Kidney epithelial cell (primary cell): ENCODE measurements at places on chromosomes 16 and 17. TPM values are rescaled to one million over a fixed set of nuclear protein-coding genes. Genes with fewer than 3 reads are reported as not detected.

DNA sequence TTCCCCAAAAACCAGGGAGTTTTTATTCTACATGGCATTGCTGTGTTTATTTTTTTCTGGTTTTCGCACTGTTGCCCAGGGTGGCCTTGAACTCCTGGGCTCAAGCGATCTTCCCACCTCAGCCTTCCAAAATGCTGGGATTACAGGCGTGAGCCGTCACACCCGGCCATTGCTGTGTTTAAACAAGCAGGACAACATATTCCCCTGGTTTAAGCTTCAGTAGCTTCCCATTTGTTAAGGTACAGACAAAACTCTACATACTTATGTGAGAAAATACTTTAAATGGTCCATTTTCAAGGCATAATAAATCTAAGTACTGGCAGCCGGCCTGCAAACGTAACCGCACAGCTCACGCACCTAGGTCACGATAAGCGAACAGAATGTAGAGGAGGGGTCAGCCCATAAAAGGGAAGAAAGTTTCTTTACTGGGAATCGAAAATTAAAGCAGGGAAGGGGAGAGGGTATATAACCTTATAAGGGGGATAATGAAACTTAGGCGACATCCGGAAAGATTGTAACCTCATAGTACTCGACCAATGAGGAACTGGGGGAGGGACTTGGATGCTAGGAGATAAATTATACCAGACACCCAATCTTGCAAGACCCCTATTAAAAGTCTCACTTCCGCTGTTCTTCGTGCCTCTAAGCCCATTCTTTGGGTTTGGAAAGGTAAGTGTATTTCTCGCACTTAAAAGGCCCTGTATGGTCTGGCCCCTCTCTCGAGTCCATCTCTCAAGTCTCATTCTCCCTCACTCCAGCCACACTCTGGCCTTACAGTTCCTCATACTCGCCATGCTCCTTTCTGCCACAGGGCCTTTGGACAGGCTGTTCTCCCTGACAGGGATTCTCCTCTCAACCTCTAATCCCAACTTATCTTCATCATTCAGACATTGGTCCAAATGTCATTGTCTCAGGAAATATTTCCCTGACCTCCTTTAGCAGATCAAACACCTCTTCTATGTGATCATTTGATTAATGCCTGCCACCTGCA is 59.2 kb downstream of the TEX14 start:
- no peak for DNase-seq

DNA sequence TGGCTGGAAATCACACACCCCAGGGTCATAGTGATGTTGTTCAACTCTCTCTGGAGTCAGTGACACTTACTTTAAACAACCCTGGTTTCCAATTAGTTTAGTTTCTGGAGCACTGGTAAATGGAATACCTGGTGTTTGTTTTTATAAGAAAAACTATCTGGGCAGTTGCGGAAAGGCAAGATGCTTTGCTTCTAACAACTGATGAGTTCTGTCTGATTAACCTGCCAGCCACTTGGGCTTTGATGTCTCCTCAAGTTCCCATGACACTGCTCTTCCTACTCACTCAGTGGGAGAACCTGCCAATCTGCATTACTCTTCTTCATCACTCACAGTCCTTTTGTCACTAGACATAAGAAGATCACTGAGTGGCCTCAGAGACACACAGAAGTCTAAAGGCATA is 78.7 kb upstream of the MTMR4 start:
- DNase-seq = no peak

DNA sequence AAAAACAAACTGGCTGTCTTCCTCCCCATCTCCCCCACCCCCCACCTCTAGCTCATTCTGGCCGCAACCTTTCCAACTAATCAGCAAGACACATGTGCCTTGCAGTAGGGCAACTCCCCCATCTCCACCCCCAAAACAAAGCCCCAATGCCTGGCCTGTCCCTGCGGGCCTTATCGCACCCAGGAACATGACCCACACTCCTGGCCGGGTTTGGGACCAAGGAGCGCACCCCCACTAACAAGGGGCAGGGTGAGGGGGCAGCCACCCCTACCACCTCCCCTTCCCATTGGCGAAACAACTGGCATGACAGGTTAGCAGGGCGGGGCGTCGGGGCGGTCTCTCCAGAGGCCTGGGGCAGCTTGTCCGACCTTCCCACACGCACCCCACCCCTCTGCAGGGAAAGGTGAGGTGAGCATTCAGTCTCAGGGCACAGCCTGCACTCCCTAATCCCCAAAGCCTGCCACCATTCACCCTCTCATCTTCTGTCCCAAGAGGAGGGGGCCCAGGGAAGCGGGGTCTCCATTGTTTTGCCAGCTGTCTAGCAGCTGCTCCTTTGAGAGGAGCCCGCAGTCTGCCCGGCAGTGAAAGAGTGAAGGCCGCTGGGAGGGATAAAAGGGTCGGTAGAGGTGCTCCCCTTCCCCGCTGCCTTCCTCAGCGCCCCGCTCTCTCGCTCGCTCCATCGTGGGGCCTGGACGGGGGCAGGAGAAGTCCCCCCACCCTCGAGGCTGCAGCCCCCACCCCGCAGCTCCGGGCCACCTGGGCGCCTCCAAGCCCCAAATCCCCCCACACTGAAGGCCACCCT is 765 bp downstream of the MYO18A start:
- no peak for DNase-seq

GRCh38 chr17:12671906-12672305 is 6.2 kb downstream of the MYOCD start:
- no peak for DNase-seq

DNA sequence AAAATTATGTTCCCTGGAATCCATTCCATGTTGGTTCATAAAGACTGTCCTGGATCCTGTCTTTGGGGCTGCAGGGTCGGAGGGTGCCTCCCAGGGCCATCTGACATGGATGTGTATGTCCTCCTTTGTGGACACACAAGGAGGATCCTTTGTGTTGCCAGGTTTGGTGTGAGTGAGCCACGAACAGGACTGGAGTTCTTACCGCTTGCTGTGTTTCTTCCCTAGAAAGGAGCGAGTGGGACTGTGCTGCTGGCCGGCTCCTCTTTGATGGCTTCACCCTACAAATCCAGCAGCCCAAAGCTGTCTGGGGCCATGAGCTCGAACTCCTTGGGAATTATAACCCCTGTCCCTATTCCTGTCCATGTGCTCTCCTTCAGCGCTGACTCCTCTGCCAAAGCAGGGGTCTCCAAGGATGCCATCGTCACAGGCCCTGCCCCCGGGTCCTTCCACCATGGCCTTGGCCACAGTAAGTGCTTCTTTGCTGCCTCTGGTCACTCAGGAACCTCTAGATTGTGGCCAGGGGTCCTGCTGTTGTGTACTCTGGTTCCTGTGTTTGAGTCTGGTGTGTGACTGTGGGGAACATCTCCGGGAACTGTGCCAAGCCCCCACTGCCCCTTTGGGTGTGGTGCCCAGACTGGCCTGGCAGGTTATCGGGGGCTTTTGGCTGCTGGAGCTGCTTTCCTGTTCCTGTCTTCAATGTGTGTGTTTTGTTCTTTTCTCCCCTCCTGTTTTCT is 29.5 kb downstream of the UBN1 start:
- no peak for DNase-seq

DNA sequence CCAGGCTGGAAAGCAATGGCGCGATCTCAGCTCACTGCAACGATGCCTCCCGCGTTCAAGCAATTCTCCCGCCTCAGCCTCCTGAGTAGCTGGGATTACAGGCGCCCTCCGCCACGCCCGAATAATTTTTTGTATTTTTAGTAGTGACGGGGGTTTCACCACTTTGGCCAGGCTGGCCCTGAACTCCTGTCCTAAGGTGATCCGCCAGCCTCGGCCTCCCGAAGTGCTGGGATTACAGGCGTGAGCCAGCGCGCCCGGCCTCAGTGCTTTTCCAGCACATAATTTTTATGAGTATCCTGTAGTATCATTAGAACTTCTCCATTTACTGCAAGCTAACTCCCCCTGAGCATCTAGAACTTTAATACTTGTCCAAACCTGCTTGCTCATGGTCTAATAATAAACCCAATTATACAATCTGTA is 1.8 kb downstream of the UBE2G1 start:
- DNase-seq = no peak

DNA sequence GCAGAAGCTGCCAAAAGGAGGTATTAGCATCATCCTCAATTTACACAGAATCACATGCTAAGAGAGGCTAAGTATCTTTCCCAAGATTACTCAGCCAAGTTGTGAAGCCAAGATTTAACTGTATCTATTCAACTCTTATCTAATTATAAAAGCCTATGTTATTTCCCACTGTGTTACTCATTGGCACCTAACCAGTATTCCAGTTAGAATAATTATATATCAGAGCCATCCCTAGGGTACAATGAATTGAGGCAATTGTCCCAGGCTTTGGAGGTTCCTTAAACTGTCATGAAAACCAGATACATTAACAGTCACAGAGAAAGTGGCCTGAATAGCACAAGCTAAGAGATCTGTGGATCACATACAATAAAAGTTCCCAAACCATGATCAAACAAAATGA is 10.9 kb upstream of the AMFR start:
- DNase-seq = no peak

DNA sequence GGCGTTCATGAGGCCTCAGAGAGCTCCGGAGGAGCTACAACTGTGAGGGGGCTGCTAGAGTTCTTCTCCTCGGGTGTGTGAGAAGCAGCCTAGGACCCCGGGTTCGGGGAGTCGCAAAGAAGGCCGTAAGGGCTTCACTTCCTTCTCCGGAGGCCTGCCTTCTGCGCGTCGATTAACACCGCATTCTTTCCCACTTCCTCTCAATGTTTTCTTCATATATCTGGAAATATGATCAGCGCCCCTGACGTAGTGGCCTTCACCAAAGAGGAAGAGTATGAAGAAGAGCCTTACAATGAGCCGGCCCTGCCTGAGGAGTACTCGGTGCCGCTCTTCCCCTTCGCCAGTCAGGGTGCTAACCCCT is 449 bp downstream of the SMCR8 start:
- no peak for DNase-seq

DNA sequence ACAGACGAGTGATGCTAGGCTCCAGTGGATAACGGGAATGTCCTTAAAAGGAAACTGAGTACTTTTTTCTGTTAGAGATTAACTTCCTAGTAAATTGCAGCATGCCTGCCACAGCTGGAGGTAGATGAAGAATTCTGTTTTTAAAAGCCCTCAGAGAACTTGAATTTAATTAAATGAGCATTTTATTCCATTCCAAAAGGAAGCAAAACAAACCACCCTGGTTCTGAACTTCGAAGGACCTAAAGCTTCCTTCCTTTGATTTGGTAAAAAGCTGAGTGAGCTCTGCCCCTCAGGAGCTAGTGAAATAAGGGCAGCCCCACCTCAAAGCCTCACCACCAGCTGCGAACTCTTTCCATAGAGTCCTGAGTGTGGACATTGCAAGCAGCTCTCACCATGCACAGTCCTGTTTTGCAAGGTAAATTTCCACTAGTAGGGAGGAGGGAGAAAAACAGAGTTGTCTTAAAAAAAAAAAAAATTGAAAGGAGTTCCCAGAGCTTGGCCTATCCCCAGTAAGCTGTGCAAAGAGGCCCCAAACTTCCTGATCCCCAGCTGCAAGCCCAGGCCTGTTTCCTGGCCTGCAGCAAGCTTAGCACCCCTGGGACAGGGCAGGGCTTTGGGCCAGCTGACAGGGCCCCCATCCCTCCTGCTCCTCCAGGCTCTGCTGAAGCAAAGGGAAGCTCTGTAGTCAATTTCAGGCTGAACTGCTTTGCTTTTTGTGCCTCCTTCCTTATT is 11.2 kb downstream of the CHD9NB start:
- no peak for DNase-seq

- DNase-seq = no peak
Observed at GRCh38 chr16:57882792-57883191, 80.5 kb upstream of the KIFC3 start.

DNA sequence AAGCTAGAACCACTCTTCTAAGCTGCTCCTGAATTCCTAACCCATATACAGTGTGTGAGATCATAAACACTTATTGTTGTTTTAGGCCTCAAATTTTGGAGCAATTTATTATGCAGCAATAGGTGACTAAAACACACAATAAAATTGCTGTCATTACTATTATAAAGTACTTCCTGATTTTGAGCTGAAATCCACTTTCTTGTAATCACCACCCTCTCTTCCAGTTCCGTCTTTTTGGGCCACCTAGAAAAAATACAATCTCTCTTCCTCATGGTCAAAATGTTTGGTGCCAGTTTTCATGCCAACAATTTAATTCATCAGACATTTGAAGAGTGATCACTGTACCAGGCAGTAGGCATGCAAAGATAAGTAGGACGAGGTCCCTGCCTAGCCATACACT is 43.3 kb upstream of the NF1 start:
- no peak for DNase-seq

DNA sequence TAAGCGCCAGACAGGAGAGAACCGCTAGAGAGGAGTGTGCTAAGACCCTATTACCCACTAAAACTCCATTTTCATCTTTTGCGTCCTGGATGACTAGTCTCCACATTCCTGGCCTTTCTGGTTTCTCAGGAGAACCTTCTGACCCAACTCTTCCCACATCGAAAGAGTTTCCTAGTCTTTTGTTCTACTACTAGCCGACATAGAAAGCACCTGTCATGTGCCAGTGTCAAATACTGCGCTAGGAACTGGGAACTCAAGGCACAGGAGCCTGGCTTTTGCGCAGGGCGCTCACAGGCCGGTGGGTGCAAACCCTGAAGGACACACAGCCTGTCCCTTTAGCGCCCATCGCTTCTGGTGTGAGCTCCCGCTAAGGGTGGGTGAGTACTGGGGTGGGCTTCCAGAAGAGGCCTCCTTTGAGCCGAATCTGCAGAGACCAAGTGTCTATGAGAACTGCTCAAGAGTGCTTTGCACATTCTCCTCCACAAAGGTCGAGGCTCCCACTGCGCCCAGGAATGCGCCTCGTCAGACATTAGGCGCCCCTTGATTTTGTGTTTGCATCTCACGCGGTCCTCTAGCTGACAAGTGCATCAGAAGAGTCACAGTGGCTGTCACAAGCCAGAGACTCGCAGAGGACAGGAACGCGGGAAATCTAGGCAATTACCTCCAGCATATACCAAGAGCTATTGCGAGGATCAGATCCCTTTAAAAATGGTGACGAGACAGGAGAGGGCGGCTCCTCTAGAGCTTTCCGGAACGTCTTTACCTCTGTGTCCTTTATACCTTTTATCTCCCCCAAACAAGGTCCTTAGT is 2.0 kb upstream of the PSMB3 start:
- DNase-seq = no peak

Gene TBC1D26
- total RNA-seq = not detected in 2 replicates

Gene SDR42E2
- not detected in 2 replicates for total RNA-seq

Gene APOH
- total RNA-seq = not detected in 2 replicates

Gene ESRP2
- 26.9 and 42.0 TPM in 2 replicates for total RNA-seq

Gene MYH1
- total RNA-seq = not detected in 2 replicates

Gene CLEC18A
- total RNA-seq = 11.6 and 18.9 TPM in 2 replicates

Gene PLXDC1
- total RNA-seq = under 0.01 and 0.67 TPM in 2 replicates
